ENCODE measurements at places on chromosomes 4 and X.

DNA sequence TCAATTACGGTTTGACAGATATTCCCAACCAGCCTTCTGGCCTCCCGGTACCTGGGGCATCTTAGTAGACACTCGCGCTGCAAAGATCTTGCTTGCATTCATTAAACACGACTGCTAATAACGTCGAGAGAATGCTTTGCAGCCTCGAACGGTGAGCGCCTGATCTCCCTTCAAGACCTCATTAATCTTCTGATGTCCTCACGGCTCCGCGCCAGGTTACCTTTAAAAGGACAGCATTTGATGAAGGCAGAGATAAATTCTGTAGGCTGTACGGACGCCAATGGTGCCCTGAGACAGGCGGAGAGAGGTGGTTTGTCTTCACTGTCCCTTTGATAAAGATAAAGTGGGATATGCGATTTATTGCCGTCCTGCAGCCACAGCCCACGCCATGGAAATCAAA lies 64.2 kb downstream of the SHOX start:
- DNase-seq: no peak

DNA sequence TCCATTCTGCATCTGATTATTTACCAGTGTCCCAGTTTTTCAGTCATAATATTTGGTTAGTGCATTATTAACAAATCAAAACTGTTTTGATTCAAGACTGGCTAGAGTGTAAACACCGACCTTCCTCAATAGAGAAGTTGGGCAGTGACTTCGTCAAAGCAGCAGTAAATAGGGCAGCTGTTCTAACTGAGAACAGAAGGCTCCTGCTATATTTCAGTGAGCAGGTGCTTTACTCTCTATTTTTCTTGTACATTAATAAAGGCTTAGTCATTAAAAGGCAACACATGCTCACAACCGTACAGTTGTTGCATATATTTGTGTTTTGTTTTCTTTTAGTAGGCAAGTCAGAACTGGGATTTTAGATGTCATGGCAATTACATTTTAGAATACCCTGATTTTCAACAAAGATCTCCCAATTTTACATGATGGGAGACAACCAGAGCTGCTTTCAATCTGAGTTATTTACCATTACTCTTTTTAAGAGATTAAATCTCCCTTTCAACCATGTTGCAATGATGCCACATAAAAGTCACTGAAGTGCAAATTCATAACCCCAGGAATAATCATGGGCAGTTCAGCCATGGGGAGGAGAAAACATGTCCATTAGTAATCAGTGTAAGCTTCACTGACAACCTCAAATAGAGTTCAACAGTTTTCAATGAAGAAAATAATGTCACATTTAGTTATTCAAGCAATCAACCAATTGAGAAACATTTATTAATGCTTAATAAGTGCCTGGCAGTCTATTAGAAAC lies 233.3 kb downstream of the NDST4 start:
- no peak for DNase-seq

- no peak for DNase-seq
Observed at GRCh38 chr4:89617317-89617716, 219.6 kb downstream of the SNCA start.

DNA sequence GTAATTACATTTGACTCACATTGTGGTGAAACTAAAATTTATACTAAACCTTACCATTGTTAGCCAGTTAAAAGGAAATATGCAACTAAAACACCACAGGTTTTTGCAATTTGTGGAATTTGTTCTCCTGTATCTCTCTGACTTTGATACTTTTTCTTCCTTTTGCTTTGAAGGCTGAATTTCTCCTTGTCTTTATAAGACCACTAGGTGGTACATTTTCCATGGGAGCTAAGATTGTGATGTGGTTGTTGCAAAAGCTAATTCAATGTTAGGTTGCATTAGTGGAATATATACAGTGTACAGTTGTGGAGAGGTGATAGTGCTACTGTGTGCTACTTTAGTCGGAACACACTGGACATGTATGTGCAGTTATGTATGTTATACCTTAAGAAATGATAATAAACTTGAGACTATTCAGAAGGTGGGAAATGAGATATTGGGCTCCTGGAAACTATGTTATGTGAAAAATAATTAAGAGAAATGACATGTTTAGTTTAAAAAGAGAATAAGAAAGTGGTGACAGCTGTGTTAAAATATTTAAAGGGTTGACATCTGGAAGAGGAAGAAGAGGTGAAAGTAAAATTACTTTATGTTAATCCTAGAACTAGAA lies 70.3 kb downstream of the ARL9 start:
- peak; percentile 45 for DNase-seq

DNA sequence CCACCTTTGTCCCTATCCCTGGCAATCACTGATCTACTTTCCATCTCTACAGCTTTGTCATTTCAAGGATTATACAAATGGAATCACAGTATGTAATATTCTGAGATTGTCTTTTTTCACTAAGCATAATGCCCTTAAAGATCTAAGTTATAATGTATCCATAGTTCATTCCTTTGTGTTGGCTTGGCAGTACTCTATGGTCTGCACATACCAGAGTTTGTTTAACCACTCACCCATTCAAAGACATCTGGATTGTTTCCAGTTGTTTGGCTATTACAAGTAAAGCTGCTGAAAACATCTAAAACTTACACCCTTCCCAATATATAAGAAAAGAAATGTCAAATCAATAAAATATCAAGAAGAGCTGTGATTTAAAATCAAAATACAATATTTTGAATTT lies 26.0 kb upstream of the AWAT1 start:
- peak; percentile 8 for DNase-seq

GRCh38 chr4:22932326-22932725 lies 239.6 kb downstream of the GBA3 start:
- no peak for DNase-seq

- no peak for DNase-seq
Observed at GRCh38 chrX:135194684-135195083, 23.5 kb upstream of the CT55 start.

DNA sequence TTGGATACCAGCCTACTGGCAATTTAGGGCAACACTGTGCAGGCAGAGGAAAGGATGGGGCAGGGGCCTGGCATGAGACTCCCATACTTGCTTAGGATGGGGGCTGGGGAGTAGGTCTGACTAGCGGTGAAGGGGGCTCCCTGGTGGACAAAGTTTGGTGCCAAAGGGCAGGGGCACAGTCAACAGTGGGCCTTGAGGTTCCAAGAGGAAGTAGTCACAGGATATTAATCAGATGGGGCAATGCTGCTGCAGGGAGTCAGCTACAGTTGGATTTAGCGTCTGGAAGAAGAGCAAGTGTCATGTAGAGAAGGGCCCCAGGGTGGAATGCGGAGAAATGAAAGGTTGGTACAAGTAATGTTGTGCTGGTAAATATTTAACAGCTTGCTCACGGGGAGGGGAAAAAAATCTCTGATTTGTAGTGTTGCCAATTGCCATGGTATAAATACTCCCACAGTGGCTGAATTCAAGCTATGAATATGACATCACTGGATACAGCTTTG lies 139.4 kb downstream of the PJA1 start:
- DNase-seq: no peak

- no peak for DNase-seq
Observed at GRCh38 chrX:31449081-31449480, 377.2 kb upstream of the FTHL17 start.

GRCh38 chrX:154409222-154409871 lies at the start of gene DNASE1L1:
TSS of gene DNASE1L1 (minus strand) at chrX:154409254. CDS start at chrX:154405568, 3,686 bp downstream.
- peak; percentile 62 for DNase-seq

DNA sequence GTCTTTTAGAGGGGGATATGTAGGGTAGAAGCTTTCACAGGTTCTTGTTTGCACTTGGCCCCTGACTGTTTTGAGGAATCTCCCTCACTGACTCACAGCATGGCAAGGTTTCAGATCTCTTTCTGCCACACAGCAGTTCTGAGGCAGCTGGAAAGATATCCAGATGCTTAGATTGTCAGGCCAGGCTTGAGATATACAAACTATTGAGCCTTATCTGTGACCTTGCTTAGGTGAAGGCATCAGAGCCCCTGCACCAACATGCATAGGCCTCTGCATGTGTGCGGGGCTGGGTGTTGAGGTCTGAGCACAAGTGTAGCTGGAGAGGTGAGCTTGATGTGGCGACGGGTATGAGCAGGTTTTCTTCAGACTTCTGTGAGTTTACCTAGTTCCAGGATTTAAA lies 80.9 kb upstream of the MSANTD1 start:
- DNase-seq: peak; percentile 31

GRCh38 chr4:124642846-124643245 lies 69.7 kb downstream of the ANKRD50 start:
- DNase-seq: no peak

DNA sequence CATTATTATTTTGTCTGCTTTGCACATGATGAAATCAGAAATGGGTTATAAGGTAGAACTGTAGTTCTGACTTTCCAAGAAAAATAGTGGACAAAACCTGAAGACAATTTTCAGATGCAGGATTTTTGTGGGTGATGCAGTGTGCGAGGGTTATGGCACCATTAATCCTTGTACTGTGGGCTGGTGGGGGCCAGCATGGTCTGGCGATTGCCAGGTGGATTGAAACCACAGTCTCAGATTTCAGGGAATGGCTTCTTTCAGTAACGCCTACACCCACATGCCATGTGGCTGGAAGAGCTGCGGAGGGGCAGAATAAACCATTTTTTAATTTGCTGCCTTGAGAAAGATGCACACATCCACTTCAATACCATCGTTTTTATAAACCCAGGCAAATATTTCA lies 150.5 kb downstream of the ARSF start:
- no peak for DNase-seq

DNA sequence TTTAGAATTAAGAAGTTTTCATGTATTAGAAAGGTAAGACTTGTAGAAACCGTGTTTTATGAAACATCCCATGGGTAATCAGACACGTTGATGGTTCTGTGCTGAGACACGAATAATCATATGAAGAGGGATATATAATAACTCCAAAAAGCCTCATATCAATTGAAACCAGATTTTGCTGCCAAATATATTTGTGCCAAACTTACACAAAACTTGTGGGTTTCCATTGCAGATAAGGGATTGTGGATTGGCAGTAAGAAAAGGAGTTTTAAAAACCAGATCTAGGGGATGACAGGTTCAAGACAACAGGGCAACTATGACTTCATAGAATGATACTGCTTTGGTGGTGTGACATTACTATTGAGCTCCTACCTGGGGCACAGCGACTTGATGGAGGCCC lies 616.1 kb downstream of the BCOR start:
- DNase-seq: no peak

DNA sequence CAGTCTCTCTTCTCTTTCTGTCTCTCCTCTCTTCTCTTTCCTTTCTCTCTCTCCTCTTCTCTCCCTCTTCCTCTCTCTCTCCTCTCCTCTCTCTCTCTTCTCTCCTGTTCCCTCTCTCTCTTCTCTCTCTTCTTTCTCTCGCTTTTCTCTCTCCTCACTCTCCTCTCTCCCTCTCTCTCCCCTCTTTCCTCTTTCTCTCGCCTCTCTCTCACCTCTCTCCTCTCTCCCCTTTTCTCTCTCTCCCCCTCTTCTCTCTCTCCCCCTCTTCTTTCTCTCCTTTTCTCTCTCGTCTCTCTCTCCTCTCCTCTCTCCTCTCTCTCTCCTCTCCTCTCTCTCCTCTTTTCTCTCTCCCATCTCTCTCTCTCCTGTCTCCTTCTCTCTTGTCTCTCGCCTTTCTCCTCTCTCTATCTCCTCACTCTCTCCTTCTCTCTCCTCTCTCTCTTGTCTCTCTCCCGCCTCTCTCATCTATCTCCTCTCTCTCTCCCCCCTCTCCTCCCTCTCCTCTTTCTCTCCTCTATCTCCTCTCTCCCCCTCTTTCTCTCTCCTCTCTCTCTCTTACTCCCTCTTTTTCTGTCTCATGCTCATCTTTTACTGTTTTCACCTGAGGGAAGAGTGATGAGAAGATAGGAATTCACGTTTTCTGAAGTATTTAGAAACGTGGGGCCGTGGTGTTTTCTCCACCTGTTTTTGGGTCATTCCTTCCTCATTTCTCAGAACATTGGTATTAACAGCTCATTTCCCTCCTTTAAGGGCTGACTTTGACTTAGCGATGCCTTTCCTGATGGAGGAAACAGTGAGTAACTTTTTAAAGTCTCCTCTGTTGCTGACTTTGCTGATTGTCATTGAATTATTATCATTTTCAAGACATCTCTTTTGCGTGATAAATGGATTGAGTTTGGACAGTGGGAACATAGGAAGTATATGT lies 80.6 kb upstream of the CD99 start:
- DNase-seq: no peak

- no peak for DNase-seq
Observed at GRCh38 chr4:10416441-10416840, 40.8 kb downstream of the ZNF518B start.

- no peak for DNase-seq
Observed at GRCh38 chr4:132513491-132513890, 635.6 kb upstream of the PCDH10 start.

DNA sequence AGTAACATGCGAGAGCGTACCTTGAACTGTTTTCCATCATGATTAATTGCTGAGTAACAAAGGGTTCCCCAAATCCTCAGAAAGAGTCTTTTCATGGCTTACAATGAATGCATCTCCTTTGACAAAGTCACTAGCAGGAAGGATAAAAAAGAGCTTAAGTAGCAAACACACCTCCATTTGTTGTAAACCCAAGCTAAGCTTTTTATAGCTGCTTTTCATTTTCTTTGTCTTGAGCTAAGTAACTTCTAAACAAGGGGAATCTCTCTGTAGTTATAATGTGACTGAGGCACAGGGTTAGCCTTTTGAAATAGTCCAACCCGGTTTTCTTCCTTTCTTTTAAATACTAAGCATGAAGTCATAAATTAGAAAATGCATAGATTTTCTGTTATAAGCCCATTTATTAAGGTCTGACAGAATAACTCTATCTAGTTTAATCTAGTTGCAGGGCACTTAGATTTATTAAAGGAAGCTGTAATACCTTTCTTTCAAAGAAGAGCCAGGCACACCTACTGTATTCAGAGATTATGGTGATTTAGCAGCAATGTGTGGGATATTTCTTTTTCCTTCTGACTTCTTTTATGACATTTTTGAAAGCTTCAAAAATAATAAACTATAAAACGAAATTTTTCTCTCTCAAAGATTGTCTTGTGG lies 226.9 kb upstream of the SMIM31 start:
- DNase-seq: no peak

DNA sequence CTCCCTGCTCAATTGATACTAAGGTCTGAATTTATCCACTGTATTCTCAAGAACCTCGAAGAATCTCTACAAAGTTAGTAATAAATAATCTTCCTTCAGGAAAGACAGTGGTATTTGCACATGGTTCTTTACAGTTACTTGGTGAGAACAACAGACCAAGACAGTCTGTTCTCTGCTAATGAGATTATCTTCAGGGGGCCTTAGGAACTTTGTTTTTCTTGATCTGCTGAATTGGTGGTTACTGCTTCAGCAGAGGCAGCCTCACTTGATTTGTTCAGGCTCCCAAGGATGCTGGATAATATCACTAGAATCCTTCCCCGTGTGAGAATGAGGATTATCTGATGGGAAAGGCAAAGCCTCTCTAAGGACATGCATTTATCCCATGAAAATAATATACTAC lies 64.8 kb downstream of the CBR4 start:
- no peak for DNase-seq

GRCh38 chr4:163665521-163666331 lies 171.2 kb downstream of the TMA16 start:
- no peak for DNase-seq

- DNase-seq: no peak
Observed at GRCh38 chr4:89724716-89725115, 112.2 kb downstream of the SNCA start.
